AML-193 (cell line): ENCODE measurements at places on chromosomes 2 and 18.

DNA sequence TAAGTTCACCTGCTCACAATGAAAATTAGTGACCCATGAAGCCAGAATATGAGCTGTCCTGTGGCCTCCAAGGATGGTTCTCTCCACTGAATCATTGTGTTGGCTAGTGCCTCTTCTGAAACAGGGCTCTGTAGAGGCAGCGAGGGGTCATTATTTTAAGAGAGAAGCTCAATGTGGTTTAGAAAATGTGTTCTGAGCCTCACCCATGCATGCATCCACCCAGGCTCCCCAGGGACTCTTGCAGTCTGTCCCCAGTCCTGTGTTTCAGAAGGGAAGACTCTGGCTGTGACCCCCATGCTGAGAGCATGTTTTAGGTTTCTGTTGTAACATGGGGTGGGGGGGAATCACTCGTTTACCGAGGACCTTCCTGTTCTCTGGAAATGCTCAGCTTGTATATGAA lies 135.2 kb downstream of the RNF144A start:
- DNase-seq: no peak

DNA sequence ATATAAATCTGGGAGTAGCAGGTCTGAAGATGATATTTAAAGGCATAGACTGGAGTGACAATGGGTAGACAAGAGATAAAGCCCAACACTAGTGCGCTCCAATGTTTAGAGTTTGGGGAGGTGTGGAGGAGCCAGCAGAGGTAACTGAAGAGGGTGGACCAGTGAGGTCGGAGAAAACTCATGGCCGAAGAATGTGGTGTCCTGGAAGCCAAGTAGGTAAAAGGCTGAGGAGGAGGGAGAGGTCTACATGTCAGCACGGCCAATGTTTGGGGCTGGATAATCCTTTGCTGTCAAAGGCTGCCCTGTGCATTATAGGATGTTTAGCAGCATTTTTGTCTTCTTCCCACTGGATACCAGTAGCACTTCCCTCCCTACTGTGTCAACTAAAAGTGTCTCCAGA lies 78.8 kb upstream of the KCNE4 start:
- no peak for DNase-seq

DNA sequence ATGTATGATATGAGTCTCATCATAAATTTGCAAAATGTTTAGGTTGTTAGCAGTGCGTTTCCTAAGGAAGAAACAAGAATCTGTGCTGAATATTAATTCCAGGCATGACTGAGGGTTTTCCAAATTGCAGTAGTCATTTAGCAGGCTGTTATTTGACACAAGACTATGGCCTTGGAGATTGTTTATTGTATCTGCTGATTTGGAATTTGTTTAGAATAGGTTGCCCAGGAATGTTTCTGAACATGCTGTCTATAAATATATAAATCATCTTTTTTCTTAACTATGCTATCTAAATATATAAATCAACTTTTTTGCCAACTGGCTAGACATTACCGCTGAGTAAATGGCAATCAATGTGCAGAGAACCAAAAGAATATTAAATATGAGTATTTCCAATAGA lies 90.9 kb downstream of the DOK6 start:
- DNase-seq: no peak

DNA sequence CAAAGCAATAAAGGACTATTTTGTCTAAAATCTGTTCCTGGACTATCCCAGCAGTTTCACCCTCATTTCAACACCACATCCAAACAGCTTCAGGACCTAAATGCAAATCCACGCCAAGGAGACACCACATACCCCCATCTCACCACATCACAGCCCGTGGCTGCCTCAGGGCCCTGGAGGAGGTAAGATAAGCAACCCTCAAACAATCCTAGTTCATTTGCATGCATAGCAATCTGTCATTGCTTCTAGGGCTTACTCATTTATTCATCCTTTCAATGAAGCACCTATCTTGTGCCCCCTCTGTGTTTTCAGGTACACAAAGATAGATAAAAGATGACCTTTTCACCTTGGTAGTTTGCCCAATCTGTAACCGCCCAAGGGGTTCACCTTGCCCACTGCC lies 86.5 kb downstream of the VSNL1 start:
- no peak for DNase-seq

DNA sequence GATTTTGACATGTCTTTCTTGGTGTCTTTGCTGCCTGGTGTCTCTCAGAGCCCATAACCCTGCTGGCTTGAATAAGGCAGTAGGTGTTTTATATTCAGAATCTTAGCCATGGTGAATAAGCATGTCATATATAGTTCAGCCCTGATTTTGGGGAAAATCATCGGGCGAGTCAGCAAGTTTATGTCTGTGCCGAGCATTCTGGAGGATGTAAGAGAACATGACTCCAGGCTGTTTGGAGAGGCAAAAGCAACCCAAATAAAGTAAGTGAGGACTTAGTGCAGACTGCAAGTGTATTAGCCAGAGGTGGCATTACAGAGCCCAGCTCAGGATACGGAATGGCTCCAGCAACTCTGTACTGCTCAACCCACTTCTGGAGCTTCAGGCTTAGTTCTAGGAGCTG lies 50.3 kb downstream of the TCF7L1 start:
- DNase-seq: no peak

- no peak for DNase-seq
Measured at GRCh38 chr2:240638512-240639160, 13.4 kb downstream of the GPR35 start.

GRCh38 chr2:12074126-12074844 lies 327.9 kb downstream of the LPIN1 start:
- no peak for DNase-seq

DNA sequence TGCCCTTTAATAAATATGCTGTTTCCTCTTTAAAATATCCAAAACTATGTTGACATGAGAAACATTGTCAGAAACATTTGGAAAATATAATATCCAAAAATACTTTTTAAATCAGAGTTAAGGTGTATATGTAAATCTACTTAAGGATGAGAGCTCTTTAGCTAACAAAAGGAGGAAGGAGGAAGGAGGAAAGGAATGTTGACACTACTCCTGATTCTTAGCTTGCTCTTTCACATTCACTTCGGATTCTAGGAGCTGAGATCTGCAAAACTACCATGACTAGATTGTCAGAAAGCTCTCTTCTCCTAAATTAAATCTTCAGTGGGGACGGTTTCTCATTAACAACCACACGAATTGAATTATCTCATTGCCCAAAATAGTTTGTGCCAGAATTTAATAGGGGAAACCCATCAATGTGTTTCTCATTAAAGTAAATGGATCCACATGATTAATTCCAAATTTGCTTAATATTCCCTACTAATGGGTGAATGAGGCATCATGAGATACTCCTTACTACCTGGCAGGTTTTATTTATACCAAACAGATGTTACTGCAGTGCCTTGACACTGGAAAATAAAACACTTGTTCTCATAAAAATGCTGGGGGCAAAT lies 509.1 kb downstream of the MBD2 start:
- no peak for DNase-seq
